Kidney epithelial cell (primary cell): ENCODE measurements at places on chromosomes 12 and 14. TPM values are rescaled to one million over a fixed set of nuclear protein-coding genes. Genes with fewer than 3 reads are reported as not detected.

The RTL1 gene
- 1.1 and 1.2 TPM in 2 replicates for total RNA-seq

The LRRC43 gene
- total RNA-seq, result 0.75 and 2.5 TPM in 2 replicates

The REP15 gene
- total RNA-seq, result 1.3 and 1.9 TPM in 2 replicates

The MYH6 gene
- total RNA-seq, result not detected in 2 replicates

DNA sequence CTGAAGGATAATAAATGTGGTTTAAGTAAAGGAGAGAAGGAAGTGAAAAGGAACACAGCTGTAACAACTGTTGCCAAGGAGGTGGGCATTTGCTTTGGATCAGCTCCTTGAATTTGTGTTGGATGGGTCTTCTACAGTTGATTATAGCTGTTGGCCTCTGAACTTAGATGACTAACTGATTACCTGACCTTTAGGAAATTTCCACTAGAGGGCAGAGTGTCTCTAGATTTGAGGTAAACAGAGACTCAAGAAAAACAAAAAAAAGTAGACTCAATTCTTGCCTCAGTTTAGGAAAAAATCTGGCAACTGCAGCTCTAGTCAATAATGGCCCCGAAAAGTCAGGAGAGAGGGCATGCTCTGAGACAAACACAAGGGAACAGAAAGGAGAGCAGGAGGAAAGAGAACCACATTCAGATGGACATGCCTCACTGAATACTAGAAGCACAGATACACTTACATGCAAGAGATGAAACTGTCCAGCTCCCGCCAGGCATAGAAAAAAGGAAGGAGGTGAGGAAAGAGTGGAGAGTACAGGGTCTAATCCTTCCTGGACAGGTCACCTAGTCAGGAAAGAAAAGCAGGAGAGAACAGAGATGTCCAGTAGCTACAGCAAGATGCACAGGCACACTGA lies 20.6 kb downstream of the COX14 start:
- no peak for DNase-seq

- no peak for DNase-seq
These were observed 27.4 kb upstream of the PAPLN start for GRCh38 chr14:73209953-73210352.

DNA sequence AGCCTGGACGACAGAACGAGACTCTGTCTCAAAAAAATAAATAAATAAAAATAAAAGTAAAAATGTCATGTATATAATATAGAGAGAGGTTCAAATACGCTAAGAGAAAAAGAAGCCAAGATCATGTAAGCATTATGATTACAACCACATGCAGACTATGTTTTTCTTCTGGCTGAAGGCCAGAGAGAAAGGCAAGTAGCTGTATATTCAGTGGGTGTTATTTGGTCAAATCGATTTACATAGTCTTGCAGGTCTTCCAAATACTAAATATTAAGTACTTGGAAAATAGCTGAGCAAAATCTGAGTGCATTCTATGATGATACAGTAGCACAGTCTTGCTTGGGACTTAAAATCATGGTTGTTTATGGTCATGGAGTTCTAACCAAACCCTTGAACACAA lies 758.0 kb downstream of the DIO2 start:
- DNase-seq, result no peak

DNA sequence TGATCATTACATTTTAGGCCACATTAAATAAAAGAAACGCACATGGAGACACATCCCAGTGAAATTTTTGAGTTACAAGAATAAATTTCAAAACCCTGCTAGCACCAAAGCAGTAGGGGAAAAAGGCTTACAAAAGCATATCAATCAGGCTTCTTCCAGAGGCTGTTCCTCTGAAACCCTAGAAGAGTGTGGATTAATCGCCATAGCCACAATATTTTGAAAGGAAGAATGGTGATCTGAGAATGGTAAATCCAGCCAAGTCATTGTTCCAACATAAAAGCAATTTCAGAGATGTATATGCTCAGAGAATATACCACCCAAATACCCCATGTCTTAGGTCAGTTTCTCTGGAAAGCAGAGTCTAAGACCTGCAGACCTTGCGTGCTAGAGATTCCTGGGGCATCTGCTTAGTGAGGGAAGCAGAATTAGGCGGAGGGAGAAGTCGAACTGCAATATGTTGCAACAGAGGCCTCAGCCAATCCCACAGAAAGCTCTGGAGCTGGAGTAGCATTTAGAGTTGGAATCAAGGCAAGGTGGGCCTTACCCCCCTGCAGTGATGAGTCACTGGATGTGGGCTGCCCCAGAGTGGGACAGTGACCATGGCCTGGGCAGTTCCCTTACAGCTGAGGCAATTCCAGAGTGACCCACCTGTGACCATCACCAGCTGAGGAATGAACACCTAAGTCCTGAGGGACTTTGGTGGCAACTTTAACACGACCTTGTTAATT lies 125.2 kb downstream of the NTF3 start:
- no peak for DNase-seq

DNA sequence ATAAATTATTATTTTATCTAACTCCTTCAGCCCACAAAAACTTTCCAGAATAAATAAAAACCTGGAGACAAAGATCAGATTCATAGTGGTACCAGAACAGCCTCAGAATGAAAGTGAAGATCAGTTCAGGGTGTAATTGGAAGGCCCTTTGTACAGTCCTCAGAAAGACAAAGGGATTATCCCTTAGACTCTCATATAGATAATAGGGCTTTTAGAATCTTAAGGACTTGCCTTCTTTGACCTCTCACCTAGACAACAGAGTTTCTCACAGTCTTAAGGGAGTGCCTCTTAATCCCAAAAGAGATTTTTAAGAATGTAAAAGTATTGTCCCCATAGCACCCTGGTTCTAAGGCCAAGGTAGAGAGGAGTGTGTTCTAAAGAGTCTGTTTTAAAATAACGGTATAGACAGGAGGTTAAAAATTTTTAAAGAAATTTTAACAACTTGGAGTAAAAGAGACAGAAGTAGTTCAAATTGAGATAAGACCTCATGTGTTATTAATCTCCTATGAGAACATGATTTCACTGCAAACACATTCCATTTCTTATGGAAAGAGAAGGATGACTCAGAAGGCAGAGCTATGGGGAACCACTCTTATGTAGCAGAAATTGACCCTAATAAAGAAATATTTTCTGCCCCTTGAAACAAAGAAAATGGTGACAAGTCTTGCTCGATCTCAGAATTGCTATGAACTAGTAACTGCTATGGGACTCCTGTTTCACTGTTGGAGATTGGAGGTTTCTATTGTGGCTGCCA lies 24.2 kb upstream of the NOVA1 start:
- DNase-seq, result no peak

DNA sequence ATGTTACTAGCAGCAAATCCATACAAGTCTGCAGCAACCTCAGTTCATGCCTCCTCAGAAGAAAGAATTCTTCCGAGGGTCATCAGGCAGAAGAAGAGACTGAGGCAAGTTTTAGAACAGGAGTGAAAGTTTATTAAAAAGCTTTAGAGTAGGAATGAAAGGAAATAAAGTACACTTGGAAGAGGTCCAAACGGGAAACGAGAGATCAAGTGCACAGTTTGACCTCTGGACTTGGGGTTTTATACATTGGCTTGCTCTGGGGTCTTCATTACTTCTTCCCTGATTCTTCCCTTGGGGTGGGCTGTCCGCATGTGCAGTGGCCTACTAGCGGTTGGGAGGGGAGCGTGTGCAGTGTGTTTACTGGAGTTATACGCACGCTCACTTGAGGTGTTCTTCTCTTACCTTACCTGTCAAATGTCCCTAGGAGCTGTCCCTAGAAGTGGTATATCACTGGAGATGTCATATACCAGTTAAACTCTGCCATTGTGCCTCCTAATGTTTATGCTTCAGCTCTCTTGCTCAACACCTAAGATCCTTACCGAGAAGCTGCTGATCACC lies 372.8 kb upstream of the KITLG start:
- DNase-seq, result no peak

DNA sequence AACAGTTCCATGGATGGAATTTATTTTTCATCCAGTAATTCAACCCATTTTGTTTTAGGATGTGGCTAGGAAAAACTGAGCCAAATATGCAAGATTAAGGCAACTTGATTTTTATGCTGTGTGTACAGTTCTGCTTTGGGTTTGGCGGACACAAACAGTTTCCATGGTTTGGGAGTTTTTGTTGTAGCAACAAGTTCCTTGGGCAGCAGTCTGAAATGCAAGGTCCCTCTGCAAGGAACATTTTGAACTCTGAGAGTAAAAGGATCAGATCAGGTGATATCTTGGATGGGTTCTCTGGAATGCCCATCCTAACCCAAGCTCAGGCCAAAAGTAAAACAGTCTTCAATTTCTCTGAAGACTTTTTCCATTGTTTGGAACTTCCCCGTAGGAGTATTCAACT lies 161.2 kb downstream of the TMX1 start:
- no peak for DNase-seq

- DNase-seq, result no peak
These were observed 22.9 kb upstream of the ARL1 start for GRCh38 chr12:101430456-101430855.

DNA sequence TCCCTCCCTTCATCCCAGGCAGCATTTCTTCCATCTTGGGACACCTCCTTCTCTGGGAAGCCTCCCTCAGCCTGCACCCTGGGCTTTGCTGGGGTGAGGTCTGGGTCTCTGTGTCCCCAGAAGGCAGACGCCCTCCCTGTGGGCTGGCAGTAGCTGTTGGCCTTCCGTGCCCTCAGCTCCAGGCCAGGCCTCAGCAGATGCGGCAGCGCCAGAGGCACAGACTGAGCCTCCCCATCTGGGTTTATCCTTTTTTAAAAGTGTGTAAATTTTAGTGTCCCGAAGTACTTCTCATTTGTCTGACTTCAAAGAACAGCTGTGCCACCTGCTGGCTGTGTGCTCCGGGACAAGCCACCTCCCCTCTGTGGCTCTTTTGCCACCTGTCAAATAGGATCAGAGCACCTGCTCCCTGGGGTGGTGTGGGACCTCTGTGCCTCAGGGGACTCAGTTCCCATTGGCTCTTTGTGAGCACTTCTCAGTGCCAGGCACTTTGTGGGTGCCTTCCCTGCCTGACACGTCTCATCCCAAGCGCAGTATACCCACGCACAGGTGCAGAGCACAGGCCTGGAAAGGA lies 11.1 kb downstream of the EXOC3L4 start:
- no peak for DNase-seq

DNA sequence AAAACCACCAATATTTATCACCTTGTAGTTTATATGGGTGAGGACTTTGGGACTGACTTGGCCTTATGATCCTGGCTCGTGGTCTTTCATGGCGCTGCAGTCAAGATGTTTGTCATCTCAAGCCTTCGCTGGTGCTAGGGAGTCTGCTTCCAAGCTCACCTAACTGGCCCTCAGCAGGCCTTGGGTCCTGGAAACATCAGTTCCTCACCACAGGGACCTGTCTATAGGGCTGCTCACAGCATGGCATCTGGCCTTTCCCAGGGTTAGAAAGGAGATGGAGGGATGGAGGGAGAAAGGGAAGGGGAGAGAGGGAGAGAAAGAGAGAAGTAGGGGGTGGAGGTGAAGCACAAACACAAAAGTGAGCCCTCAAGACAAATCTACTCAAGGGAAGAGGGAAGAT lies 31.7 kb downstream of the VCPKMT start:
- DNase-seq, result no peak

DNA sequence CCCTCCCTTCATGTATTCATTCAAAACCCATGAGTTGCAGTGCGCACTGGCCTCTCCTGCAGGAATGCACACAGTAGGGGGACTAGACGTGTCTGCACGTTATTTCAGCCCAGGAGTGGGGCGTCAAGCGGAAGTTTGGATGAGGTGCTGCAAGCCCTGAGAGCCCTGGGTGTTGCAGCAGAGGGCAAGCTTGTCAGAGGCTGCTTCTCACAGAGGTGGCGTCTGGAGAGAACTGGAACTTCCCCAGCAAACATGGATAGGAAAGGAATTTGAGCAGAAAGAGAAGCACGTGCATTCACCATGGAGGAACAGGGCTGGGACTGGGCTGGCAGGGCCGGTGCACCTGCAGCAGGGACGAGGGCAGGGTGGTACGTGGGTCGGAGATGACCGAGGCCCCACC lies 64.9 kb downstream of the TECPR2 start:
- DNase-seq, result no peak
